Eye (tissue), 1 donor: ENCODE measurements at places on chromosomes 2 and 18.
A peak's percentile ranks its signal among the peaks of the same experiment; 100 is the strongest.

DNA sequence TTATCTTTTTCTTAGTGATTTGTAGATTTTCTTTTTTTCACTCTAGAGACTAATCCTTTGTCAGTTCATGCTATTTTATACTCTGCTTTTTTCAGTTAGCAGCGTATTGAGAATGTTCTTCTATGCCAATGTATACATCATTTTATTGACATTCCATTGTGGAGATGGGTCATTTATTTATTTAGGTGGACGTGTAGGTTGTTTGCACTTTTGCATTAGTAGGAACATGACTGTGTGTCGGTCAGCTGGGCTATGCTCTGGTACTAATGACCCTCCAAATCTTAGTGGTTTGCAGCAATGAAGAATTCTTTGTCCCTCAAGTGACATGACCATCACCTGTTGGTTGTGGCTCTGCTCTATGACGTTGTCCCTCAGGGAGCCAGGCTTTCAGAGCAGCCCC, 33.6 kb downstream of the HPCAL1 start:
- no peak for DNase-seq

DNA sequence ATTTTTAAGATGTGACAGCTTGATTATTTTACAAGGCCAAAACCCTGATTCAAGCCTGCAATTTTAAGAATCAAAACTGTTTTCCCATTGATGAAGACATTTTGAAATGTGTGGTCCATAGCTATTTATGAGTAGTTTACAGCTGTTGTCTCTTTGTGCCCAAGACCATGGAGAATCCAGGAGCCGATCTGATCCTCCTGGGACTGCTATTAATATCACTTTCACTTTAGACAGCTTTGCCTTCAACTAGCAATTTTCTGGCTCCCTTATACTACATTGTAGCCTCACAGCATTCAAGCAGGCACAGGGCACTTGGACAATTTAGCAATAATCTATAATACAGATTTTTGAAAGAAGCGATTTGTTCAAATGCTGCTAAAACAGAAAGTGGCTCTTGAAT, 172.9 kb downstream of the SLC8A1 start:
- peak; percentile 30 for DNase-seq

GRCh38 chr2:132936261-132936660, 266.3 kb upstream of the LYPD1 start:
- no peak for DNase-seq

DNA sequence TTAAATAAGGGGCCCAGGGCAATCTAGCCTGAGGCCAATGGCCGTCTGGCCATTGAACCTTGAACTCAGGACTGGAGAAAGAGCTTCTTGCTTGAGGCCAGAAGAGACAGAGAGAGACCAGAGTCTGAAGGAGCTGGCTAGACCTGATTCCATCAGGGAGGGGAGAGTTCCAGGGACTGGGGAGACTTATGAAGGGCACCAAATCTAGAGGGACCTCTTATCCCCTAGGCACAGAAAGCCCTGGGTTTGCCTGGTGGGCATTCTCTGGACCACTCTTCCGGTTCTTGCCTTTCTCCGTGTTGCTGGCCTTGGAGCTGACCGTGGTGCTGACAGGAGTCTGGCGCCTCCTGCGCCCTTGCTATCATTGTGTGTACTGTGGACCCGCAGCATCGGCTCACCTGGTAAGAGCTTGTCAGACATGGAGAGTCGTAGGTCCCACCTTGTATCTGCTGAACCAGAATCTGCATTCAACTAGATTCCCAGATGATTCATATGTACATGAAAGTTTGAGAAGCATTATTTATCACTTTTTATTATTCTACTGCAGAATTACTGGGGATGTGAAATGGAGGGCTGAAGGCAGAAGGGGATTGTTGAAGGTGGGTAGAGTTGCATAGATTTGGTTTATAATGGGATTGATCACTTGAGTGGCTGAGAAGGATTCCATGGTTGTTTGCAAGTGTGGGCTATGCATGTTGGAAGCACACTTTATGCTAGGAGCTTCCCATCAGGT, 4.3 kb upstream of the TRPM8 start:
- peak; percentile 75 for DNase-seq

DNA sequence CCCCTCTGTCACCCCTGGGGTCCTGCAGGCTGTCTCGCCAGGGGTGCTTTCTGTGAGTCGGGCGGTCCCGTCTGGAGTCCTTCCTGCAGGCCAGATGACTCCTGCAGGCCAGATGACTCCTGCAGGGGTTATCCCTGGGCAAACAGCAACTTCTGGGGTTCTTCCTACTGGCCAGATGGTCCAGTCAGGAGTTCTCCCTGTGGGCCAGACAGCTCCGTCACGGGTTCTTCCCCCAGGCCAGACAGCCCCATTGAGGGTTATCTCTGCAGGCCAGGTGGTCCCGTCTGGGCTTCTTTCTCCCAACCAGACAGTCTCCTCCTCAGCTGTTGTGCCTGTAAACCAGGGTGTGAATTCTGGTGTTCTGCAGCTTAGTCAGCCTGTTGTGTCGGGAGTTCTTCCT, 27.6 kb downstream of the ADNP2 start:
- no peak for DNase-seq

GRCh38 chr2:15811367-15811766, 129.0 kb upstream of the MYCN start:
- peak; percentile 32 for DNase-seq

GRCh38 chr18:39681061-39681460, 2115.5 kb upstream of the CELF4 start:
- no peak for DNase-seq

DNA sequence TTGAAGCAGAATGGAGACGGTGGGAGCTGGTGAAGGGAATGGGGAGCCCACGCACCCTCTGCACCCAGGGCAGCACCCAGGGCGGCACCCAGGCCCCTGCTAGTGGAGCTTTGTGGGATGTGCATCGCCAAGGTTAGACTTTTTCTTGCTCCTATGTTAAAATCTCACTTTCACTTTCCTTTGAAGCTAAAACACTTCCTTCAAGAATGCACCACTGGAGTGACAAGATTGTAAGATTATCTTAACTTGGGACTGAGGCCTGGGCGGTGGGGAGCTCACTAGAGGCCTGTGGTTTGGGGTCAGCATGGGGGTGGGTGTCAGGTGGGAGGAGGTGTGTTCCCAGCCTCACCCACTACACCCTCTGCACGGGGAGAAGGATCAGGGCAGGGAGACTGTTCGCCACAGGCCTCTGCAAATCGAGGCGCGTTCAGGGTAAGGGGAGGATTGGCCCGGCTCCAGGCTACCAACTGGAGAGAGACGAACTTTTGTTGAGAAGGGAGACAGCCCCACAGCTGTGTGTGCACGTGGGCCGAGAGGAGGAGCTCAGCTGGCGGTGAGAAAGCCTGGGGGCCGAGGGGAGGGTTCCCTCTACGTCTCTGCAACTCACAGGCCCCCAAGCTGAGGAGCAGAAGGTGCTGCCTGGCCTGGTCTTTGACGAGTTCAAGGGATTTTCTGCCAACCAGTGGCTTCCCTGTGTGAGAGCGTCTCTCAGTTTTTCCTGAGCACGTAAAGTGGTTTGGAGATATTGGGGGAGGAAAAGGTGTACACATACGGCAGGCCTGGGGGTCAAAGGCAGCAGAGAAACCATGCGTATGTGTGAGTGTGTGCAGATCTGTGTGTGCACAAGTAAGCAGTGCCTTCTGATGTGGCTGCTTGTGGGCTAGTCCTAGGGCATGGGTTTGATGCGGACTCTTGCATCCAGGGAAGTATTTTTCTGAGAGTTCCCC, 147.7 kb downstream of the KLHL29 start:
- peak; percentile 79 for DNase-seq

DNA sequence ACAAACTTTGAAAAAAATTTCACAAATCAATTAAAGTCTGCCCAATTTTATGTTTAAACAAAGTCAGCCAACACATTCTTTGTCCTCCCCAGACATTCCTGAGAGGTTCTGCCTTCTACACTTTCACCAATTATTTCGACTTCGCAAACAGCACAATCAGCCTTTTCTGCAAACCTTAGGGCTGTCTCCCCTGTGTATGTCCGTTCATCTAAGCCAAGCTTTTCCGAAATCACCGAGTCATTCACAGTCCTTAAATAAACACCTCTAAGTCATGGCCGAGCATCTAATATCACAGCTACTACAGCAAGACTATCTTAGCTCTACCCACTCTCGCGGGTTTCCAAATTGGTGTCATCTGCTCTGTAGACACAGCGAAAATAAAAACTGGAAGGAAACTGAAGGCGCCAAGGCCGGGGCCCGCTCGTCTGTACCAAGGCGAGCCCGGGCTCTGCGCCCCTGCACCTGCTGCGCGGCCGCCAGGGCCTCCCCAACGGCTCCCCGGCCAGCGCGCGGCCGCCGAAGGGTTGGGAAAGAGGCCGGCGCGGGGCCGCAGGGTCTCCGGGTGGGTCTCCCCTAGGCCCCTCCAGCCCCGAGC, 730 bp downstream of the ODC1 start:
- peak; percentile 75 for DNase-seq

DNA sequence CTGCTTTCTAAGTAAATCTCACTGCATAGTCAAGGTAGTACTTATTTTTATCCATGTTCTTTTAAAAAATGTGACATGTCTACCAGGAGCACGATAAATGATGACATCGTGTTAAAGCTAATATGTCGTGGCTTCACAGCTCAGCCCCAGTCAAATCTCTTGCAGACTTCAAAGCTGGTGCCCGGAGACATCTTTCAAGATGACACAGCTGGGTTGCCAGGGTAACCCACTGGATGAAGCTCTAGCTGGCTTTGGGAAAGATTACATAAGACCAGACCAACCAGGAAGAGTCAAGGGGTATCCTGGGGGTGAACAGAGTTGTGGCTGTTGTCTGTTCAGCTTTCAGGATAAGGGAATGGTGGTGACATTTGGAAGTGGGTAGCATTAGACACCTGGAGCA, 67.8 kb downstream of the VSNL1 start:
- DNase-seq = peak; percentile 29

DNA sequence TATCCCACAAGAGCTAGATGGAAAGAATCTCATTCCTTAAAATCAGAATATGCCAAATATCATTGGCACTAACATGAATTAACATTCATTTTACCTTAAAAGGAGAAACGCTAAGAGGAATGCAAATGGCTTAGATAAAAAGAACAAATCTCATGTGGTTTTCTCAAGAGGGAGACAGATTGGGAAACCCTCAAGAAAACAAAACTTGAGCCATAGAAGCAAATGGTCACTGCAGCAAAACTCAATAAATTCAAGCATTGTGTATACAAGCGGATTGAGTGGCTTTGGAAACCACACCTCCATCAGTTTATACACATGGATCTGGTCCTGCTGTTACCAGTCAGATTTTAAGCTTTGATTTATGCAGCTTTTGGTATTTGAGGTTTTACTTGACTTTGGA, 1331.8 kb upstream of the ZEB2 start:
- DNase-seq = no peak

- peak; percentile 74 for DNase-seq
Measured at GRCh38 chr2:206217166-206217565, 57.3 kb upstream of the ZDBF2 start.

GRCh38 chr2:209368914-209369313, 54.9 kb upstream of the MAP2 start:
- peak; percentile 26 for DNase-seq

GRCh38 chr2:240520130-240520973, 37.4 kb downstream of the ANKMY1 start:
- DNase-seq = peak; percentile 26
